ENCODE measurements at places on chromosomes 5 and 9.

DNA sequence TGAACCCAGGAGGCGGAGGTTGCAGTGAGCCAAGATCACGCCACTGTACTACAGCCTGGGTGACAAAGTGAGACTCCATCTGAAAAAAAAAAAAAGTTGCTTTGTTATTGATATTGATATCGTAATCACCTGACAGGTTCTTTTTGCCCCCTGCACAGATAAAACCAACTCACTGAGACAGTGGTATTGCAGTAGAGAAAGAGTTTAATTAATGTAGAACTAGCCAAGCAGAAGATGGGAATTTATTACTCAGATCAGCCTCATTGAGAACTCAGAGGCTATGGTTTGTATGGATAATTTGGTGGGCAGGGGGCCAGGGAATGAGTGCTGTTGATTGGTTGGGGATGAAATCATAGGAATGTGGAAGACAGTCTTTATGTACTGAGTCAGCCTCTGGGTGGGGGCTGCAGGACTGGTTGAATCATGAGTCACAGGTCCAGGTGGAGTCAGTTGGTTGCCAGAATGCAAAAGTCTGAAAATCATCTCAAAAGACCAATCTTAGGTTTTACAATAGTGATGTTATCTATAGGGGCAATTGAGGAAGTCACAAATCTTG, 35.8 kb upstream of the MEGF10 start:
- DNase-seq: peak; percentile 43

GRCh38 chr9:20997503-20998076, 33.9 kb downstream of the HACD4 start:
- DNase-seq: no peak

GRCh38 chr5:179141867-179142266, 81.7 kb downstream of the ZNF354C start:
- DNase-seq: no peak

DNA sequence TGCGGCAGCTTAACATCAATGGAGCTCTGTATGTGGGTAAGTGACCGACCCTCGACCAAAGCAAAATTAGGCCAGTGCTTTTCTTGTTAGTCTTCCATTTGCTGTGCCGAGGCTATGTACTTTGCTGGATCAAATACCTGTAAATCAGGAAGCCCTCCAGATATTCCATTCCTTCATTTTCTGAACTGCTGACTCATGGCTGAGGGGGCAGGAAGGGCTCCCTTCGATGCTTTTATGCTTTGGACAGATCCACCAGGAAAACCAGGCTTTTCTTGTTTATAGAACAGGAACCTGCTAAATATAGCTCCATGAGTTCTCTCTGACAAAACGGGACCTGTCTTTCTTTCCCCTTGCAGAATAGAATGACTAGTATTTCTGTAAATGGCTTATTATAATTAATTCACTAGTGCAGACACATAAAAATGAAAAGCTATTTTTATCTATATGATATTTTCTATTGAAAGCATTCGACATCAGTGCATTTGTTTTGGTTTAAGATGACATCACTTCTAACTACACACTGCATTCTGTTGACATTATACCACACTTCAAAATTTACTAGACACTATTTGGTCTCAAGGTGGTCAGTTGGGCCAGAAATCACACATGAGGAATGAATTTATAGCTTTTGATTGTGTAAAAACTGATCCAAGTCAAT, 93.3 kb downstream of the LIFR start:
- DNase-seq: no peak
